Erythroblast (primary cell): ENCODE measurements at places on chromosomes 11 and 22.

- DNase-seq, result no peak
These were observed 10.5 kb downstream of the CLMP start for GRCh38 chr11:123184531-123184930.

GRCh38 chr22:48918585-48919186, 909.0 kb downstream of the BRD1 start:
- DNase-seq, result no peak

DNA sequence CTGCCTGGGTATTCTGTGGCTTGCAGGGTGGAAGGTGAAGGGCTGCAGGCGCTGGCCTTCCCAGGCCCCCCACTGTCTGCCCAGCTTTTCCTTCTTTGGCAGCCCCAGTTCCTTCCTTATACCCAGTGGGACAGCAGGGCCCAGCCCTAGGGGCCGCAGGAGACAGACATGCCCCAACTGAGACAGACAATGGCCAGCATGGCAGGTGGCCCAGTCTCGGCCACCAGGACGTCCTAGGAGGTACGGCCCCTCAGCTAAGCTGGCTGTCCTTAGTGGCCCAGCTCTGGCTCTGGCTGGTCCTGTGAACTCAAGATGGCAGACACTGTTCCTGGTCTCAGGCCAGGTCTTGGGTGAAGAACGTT, 35.9 kb downstream of the RTN4R start:
- no peak for DNase-seq

DNA sequence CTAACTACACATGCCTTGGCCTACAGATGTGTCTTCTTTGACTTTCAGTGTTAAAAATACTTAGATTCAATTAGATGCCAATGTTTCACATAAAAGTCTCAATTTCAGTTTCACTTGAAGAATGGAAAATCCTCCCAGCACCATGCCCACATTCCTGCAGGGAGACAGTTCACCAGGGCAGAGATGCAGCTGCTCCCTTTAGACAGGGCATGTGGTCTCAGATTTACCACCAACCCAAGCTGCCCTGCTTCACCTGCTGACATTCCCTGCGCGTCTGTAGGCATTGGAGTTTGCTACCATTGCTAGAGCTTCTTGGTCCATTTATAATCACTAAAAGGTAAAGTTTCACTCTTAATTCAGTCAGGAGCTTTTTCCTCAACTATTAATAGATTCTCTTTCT, 113.9 kb downstream of the ARFGAP2 start:
- no peak for DNase-seq

DNA sequence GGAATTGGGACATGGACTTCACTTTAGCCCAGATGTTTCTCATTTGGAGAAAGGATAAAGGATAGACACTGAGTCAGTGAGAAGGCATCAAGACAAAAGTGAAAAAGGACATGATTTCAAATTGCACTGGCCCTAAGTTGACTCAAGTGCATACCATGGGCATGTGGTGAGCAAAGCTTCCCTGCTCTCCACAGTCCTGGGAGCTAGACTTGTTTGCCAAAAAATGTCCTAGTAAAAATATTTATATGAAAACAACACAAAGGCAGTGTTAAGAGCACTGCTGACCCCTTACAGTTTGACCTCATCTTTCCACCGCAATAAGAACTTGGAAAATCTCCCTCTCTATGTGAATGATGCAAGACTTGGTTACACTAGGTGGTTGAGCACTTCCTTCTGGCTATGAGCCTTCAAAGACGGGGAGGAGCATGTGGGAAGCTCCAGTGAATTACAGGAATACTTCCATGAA, 46.5 kb upstream of the FIBIN start:
- no peak for DNase-seq

DNA sequence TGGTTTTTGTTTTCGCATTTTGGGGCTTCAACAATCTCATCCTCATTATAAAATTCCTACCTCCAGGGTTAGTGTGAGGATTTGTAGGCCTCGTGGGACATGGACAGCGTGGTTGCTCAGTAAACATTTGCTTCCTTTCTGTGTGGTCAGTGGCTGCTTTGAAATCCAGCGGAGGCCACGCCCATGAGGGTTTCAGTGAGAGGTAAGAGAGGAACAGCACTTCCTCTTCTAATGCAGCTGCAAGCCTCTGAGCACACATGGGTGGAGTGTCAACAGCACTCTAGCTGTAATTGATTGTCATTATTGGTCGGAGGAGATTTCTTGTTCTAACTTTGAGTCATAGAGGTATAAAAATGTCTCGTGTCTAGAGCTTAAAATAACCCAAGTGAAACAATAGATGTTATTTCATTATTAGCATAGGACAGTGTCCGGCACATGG, 6.0 kb upstream of the ARHGAP42 start:
- peak; percentile 5 for DNase-seq

DNA sequence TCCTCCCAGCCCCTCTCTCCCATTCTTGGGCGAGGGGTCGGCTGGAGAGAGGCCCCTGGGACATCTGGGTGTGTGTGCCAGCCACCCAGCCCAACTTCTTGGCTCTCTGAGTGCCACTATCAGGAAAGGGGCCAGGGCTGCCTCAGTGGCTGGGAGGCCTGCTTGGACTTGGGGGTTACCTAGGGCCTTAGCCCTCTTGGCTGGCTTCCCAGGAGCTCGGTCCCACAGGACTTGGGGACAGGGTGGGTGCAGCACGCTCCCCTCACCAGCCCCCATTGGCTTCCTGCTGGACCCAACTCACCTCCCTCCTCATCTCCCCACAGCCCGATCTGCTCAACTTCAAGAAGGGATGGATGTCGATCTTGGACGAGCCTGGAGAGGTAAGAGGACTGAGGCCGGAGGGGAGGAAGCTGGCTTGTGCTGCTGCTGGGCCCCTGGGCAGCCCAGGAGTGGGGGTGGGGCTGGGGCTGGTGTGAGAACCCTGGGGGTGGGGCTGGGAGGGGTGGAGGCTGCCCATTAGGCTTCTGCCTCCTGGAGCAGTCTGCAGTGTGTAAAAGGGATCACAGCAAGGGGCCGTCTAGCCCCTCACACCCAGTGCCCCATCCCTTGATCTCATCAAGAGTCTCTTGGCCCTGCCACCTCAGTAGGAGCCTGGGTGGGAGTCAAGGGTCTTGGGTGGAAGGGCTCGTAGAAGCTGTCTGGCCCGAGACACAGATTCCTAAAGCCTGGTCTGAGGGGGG, 54.8 kb downstream of the TRIOBP start:
- no peak for DNase-seq

DNA sequence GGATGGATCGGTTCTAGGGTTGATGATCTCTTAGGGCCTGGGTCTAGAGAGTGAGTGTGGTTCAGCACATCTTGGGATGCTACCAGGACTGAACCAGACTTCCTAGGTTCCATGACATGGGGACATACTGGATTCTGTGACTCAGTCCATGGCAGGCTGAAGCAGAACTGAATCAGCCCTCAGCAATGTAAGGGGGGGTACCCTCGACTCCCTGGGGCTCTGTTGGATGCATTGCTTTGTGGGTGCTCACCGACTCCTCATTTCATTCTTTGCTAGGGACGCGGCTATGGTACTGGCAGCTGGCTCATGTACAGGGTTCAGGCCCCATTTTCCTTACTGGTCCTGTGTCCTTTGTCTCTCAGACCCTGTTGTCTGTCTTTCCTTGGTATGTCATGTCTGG, 733 bp upstream of the GRAMD1B start:
- DNase-seq, result no peak

DNA sequence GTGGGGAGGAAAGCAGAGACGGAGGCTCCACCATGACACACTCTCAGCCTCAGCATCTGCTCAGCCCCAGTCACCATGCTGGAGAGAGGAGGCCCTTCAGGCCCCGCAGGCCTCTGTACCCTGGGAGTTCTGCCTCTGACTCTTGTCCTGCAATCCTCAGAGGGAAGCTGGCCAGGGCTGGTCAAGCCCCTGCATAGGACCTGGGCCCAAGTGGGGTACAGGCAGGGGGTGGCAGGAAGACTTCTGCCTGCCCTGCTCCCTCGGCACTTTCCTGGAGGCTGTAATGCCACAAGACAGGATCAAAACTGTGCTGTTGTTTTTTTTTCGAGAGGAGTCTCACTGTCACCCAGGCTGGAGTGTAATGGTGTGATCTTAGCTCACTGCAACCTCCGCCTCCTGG, 33.7 kb downstream of the LRRC74B start:
- DNase-seq, result no peak

DNA sequence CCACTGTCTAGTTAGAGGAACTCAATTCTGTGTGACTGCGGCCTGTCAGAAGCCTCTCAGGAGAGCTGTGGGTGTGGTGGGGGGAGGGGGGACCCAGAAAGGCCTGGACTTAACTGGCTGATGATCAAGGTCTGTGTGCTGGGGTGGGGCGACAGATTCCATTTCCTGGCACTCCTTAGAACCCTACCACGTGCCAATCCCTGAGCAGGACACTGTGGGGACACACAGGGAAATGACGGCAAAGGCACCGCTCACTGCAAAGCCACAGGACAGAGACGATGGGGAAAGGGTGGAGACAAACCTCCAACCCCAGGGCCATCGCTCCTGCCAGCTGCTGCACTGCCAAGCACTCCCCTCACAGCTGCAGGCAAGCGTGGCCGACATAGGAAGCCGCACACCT, 58.4 kb upstream of the BID start:
- no peak for DNase-seq

DNA sequence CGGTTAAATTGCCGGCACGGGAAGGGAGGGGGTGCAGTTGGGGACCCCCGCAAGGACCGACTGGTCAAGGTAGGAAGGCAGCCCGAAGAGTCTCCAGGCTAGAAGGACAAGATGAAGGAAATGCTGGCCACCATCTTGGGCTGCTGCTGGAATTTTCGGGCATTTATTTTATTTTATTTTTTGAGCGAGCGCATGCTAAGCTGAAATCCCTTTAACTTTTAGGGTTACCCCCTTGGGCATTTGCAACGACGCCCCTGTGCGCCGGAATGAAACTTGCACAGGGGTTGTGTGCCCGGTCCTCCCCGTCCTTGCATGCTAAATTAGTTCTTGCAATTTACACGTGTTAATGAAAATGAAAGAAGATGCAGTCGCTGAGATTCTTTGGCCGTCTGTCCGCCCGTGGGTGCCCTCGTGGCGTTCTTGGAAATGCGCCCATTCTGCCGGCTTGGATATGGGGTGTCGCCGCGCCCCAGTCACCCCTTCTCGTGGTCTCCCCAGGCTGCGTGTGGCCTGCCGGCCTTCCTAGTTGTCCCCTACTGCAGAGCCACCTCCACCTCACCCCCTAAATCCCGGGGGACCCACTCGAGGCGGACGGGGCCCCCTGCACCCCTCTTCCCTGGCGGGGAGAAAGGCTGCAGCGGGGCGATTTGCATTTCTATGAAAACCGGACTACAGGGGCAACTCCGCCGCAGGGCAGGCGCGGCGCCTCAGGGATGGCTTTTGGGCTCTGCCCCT, 529 bp upstream of the CCND1 start:
- no peak for DNase-seq

DNA sequence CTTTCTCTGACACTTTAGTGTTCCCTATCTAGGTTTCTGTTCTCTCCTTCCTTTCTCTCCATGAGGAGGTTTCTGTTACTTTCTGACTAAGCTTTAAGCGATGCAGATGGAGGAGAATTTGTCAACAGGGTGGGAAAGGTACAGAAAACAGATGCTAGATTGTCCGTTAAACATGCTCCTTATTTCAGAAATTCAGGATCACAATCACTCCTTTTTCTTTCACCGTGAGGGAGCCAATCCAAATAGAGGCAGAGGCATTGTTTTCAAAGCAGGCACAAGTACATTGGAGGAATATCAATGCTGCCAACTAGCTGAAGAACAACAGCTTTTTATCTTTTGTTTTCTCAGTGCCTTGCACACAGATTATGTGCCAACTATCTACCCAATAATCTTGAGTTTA, 215.7 kb upstream of the FOLH1 start:
- no peak for DNase-seq

- DNase-seq, result no peak
These were observed 10.4 kb downstream of the JAML start for GRCh38 chr11:118214210-118214914.

DNA sequence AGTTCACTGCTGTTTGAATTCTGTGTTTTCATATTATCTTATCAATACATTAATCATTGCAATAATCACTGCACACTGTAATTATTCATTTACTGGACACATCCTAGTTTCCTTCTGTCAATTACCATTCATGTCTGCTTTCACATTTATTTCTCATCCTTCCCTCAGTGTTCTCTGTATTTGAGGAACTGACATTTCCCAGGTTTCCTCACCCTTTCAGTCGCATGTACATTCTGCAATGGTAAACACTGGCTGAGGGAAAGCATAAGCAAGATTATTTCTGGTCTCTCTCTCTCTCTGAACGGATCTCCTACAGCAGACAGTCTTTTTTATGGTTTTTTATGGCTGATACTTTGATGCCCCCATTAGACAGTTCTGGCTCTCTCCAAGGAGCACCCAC, 4.2 kb upstream of the HBD start:
- DNase-seq, result no peak

- no peak for DNase-seq
These were observed 5.6 kb upstream of the SEC14L4 start for GRCh38 chr22:30511109-30511508.

DNA sequence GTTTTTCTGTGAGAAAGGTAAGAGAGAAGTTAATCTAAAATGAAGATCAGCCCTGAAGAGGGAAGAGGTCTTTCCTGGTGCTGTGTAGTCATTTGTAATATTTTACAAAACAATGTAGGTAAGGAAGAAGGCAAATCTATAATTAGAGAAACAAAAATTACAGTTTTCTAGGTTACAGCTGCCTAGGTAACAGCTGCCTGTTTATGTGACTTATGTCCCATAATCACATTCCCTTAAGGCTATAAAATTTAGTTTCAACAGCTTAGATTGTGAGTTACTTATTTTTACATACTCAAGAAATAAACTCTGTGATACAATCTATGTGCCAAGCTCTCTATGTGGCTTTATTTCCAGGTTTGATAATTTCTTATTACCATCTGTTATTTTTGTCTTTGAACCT, 19.8 kb downstream of the LUZP2 start:
- DNase-seq, result no peak

DNA sequence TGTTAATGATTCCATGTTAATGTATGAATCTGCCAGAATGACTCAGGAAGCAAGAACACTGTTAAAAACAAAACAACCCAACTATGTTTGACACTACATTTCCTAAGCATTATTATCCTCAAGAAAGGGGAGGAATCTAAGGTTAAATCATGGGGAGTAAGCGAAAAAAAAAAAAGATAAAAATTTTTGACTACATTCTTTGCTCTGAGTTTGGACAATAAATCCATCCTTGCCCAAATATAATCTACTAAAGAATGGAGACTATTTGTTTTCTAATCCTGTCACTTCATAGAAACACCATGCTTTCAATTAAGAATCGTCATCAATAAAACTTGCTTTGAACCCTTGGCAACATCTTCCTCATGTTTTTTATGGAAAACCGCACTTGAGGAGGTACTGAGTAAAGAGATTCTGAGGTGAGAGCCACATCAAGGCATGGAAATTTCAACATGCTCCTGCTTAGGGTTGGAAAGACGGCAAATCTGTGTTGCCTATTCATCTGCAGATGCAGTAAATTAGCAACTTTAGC, 9.7 kb downstream of the MAML2 start:
- no peak for DNase-seq

DNA sequence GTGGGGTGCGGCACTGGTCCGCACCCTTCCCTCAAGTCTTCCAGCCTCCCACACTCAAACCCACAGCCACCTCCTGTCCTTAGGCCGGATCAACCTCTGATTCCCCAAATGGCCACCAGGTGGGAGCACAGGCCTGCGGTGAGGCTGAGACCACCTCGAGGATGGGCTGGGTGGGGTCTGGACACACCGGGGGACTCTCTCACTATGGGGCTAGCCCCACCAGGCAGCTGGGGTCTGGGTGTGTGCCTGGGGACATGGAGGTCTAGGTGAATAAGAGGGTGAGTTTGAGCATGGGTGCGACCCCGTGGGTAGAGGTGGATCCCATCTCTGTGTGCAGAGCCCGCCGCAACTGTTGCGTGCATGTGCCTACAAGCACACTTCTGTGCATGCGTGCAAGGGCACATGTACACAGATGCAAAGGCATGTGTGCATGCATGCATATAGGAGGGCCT, 32.6 kb downstream of the MYO18B start:
- DNase-seq, result peak; percentile 23

GRCh38 chr11:93089474-93090102, 108.2 kb downstream of the SLC36A4 start:
- DNase-seq, result peak; percentile 2
